ENCODE measurements at places on chromosomes 3 and 15.

GRCh38 chr15:36251450-36251849 is 328.0 kb upstream of the CDIN1 start:
- no peak for DNase-seq

GRCh38 chr3:19886404-19886803 is 47.6 kb downstream of the EFHB start:
- DNase-seq: no peak

DNA sequence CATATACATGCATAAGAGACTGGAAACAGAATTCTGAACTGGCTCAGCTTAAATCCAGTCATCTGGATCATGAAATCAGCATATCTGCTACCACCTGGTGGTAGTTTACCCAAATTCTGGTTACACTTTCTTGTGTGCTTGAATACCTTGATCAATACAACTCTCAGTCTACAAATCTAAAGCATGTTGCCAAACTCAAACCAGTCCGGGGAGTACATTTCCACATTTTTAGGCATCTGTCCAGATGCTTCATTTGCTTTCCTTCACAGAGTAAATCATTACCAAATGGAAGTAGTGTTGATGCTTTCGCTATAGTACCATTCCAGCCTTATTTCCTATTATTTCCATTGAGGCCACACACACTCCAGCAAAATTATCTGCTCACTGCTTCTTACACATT is 126.4 kb downstream of the P2RY1 start:
- no peak for DNase-seq

DNA sequence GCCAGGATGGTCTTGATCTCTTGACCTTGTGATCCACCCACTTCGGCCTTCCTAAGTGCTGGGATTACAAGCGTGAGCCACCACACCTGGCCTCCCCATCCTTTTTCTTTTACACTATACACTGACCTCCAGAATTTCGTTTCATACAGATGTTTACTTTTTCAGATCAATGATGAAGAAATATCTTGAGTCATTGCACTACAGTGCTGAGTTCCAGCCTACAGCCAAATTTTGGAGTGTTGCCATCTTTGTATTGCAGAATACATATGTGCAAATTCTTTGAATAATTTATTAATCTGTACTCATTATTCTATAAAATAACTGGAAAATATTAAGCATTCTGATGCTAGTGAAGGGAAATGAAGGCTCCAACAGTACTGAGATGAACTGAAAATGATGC is 12.5 kb downstream of the ZPLD1 start:
- no peak for DNase-seq

DNA sequence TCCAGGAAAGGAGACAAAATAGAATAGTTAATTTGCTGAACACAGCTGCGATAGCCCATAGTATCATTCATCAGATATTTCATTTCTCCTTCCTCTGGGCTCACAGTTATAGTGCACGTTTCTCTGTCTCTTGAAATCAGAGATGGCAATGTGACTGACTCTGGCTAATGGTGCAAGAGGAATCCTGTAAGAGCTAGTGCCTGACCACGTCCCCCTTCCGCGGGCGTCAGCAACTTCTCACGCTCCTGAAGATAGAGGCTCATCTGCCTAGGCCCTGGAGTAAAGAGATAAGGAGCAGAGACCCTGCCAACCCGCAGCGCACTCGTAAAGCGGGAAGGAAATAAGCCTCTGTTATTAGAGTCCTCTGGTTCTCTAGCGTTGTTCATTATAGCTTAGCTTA is 391.8 kb downstream of the VPS13C start:
- DNase-seq: no peak

- DNase-seq: peak; percentile 86
These were observed 30.0 kb downstream of the STARD5 start for GRCh38 chr15:81293728-81294515.

DNA sequence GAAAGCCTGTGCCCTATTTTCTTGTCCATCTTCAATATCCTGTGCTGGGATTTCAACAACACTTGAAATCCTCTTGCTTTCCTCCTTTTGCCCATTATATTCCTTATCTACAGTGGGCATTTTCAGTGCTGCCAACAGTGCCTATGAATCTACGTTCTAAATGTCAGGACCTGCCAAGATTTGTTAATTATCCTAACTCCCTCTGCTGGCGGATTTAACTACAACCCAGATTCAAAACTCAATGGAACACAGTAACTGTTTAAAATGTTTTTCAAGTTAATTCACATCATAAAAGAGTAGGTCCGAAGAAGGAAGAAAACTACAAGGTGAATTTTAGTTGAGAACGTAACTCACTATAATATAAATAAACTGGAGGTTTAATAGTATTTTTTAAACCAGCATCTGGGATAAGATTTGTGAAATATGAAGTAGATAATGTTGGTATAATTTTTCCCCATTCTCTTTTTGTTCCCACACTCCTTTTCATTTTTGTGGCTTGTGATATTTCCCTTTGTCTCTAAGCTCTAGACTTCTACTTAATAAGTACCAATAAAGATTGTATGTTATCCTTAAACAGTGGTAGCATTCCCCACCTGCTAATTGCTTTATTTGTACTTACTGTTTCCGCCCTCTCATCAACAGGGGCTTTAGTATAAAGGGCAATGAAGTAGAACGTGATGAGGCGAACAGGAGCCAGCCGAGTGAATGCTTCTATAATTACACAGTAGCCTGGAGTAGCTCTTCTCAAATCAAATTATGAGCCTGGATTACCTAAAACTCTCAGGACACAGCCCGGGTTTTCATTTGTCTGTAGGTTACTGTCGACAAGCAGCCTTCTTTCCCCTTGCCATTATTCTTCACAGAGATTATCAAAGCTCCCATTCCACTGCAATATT is 302.5 kb upstream of the ATP11B start:
- no peak for DNase-seq

- no peak for DNase-seq
These were observed 71.7 kb downstream of the FGF12 start for GRCh38 chr3:192655628-192656027.

DNA sequence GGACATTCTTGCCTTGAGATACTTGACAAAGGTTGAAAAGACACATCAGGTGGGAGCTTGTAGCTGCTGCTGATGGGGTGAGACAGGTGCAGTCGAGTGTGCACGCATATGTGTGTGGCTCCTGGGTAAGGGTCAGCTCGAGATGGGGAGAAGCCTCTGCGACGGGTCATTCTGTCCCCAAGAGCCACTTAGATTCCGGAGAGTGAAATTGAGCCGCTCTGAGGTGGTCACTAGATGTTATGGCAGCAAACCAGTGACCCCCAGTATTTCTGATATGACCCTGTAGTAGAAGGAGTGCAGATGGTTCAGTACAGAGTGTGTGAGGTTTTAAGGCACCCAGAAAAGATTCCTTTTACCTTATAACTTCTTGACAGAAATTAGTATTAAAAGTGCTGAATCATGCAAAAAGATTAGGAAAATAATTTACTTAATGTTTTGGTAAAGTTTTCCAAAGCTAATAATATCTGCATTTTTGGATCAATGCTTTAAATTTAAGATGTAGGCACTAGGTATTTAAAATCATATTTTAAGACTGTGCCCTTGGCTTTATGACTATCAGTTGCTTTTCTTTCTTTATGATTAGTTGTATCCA is 241.9 kb upstream of the TOPAZ1 start:
- no peak for DNase-seq

DNA sequence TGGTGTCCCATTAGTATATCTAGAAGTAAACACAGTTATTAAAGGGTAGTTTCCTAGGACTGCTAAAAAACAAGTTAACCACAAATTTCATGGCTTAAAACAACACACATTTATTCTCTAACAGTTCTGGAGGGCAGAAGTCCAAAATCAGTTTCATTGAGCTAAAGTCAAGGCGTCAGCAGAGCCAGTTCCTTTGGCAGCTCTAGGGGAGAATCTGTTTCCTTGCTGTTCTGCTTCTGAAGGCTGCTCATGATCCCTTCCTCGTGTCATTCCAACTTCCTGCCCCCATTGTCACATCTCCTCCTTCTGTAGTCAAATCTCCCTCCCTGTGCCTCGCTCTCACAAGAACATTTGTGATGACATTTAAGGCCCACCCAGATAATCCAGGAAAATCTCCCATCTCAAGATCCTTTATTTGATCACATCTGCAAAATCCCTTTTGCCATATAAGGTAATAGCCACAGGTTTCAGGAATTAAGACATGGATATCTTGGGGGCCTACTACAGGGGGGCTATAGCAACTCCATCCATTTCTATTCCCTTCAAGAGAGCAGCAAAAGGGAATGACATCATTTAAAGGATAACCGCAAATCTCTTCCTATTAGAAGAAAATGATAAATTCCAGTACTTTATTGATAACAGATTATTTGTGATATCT is 50.1 kb downstream of the GPR176 start:
- DNase-seq: no peak

DNA sequence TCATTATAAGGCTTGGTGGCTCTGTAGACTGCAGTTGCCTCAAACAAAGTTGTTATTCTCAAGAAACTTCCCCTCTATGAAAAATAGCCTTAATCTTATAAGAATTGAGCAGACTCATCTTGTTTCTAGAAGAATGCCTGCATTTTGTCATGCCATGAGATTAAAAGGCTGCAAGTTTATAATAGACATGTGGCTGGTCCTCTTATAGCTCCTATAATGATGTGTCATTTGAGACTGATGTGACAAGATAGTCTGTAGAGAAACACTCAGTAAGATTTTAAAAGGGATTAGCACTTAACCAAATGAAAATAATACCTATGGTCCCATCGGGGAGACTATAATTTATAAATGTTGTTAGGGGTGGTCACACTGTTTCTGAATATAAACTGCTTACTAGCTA is 312.5 kb downstream of the OXSM start:
- no peak for DNase-seq

- DNase-seq: no peak
These were observed 188.5 kb downstream of the TPRG1 start for GRCh38 chr3:189360291-189360690.

DNA sequence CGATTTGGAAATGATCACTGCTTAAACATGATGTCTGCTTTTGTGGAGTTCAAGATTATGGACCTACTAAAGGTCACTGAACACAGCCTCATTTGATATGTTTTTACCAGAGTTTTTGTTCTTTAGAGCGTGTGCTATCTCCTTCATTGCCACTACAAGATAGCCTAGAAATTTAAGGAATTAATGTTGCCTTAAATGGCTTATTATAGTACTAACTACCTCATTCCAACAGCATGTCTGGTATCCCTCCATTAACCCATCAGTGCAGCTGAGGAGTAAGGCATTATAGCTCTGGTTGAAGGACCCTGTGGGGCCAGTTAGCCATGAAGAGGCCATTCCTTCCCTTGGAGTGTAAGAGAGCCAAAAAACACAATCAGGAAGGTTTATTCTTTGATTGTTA is 2.3 kb upstream of the FAM43A start:
- DNase-seq: no peak

DNA sequence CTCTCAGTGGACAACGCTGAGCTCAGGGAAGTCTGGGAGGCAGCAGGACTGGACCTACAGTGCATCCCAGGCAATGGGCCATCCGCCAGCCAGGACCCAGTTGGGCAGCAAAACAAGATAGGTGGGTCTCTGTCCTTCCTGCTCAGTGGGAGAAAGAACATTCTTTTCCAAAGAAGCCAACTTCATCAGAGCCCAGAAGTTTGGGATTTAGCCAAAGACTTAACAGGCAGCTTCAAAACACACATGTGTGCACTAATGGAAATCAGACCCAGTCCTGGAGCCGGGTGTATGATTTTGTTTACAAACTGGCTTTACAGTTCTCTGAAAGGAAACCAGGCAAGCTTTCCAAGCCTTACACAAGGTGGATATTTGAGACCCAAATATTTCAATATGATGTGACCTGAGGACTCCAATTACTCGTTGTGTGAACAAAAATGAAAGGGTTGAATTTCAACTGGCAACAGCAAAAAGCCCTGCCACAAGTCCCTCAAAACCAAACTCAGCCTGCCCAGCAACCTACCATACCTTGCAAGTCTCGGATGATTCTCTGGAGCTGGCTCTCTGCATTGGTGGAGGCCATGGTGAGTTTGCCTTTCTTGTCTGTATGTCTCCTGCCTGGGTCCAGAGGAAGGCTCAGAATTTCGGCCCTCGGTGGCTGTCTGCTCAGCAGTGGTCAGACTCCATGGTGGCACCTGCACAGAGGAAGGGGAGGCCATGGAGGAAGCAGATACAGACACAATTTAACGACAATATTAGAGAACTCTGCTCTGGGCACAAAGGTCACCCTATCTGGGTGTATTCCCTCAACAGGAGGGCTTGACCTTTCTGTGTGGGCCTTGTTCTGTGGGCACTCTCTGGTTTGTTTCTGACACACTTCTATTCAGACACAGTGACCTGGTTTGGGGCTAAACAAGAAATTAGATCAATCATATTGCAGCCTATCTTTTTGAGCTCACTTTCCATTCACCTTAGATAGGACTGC is 11.0 kb downstream of the FYCO1 start:
- DNase-seq: no peak

- DNase-seq: no peak
These were observed 608 bp upstream of the PPCDC start for GRCh38 chr15:75022783-75023180.

DNA sequence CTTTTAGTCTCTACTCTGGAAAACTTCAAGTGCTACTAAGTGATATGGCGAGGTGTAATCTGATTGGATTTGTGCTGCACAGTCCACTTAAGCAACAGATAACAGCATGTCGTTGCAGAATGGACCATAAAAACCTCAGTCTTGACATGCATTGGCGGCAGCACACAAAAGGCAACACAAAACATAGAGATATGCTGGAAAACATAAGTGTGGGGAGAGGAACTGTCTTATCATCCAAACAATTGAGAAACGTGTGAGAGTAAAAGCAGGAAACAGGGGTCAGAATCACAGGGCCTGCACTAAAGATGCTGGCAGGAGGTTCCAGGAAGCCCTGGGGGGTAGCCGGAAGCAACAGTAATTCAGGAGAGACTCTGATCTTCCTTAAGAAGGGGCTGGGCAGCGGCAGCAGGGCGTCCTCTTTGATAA is 82.1 kb downstream of the CGNL1 start:
- no peak for DNase-seq

GRCh38 chr3:81502236-81502635 is 259.2 kb downstream of the GBE1 start:
- no peak for DNase-seq

DNA sequence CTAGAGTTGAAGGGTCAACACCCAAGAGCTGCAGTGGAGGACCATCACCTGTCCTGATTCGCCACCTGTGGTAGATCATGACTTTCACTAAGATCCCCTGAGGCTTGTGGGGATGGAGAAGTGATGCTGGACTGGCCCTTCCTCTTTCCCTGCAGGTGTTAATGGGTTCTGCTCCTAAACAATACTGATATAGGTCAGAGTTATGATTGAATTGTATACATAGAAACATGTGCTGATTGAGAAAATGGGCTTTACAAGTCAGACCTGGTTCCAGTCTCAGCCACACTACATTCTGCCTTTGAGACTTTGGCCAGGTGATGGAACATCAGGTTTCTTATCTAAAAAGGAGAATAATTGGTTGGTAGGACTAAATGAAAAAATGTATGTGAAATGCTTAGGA is 418.9 kb upstream of the TPRG1 start:
- DNase-seq: no peak

All from CD14-positive monocyte (primary cell).